Smooth muscle cell of the umbilical artery (primary cell): ENCODE measurements at places on chromosomes 11 and 22. TPM values are rescaled to one million over a fixed set of nuclear protein-coding genes. Genes with fewer than 3 reads are reported as not detected.

Gene CCDC73
- total RNA-seq = not detected in 2 replicates

Gene C11orf21
- total RNA-seq = not detected in 2 replicates

Gene OR2AG1
- total RNA-seq = not detected in 2 replicates

Gene TUB
- total RNA-seq = 3.1 and 5.3 TPM in 2 replicates

Gene PIWIL4
- total RNA-seq = 0.89 and 2.5 TPM in 2 replicates

Gene CLTCL1
- total RNA-seq = 34.4 TPM in 2 replicates

Gene MLC1
- 0.18 and 0.59 TPM in 2 replicates for total RNA-seq

Gene GLYATL2
- 0.97 and 1.8 TPM in 2 replicates for total RNA-seq
